ENCODE measurements at places on chromosomes 12 and 14.
A peak's percentile ranks its signal among the peaks of the same experiment; 100 is the strongest.

- peak; percentile 74 for DNase-seq
These were observed 365 bp upstream of the TPI1 start for GRCh38 chr12:6866920-6867412.

DNA sequence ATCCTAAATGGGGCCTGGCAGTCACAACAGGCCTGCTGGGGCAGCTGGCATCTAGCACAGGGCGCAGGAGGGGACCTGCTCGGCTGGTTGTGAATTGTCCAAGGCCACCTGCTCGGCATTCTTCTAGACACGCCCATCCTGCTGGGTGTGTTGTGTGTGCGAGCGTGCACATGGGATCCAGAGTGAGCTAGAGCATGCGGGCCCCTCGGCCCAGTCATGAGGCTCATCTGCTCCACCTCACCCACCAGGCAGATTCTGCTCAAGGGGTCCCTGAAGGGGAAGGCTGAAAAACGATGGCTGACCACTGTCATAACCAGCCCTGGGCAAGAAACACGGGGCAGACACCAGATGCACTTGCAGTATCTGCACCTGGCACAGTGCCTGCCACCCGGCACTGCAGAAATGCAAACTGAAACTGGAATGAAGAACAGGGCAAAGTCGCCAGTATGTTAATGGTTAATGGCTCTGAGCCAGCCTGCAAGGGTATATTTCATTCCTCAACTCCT, 31.8 kb downstream of the MAX start:
- DNase-seq, result no peak

GRCh38 chr14:70515811-70516210, 19.0 kb downstream of the ADAM20 start:
- no peak for DNase-seq

DNA sequence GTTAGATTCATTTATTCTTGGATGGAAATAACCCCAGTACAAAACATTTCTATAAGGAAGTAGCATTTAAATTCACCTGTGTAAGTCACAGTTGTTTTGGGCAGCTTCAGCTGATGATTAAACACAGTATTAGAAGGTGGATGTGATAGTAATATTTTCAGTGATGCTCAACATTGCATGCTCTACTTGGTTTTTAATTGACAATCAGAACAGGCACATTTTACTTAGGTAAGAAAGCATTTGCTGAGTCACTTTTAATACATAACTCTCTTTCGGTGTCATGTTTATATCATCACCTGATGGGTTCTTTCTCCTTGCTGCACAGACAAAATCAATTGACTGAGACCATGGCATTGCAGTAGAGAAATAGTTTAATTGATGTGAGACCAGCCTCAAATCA, 80.7 kb downstream of the CMAS start:
- no peak for DNase-seq

GRCh38 chr14:23352506-23353432, at the start of gene SLC22A17:
Gene SLC22A17 (minus strand): TSS chr14:23352887.
- DNase-seq, result peak; percentile 70

GRCh38 chr14:91118511-91119068, 4.7 kb downstream of the DGLUCY start:
- no peak for DNase-seq

GRCh38 chr14:33871394-33871793, 79.5 kb downstream of the EGLN3 start:
- DNase-seq, result no peak

All from neural crest cell (in vitro differentiated cells).